ENCODE measurements at places on chromosomes 4 and X.

DNA sequence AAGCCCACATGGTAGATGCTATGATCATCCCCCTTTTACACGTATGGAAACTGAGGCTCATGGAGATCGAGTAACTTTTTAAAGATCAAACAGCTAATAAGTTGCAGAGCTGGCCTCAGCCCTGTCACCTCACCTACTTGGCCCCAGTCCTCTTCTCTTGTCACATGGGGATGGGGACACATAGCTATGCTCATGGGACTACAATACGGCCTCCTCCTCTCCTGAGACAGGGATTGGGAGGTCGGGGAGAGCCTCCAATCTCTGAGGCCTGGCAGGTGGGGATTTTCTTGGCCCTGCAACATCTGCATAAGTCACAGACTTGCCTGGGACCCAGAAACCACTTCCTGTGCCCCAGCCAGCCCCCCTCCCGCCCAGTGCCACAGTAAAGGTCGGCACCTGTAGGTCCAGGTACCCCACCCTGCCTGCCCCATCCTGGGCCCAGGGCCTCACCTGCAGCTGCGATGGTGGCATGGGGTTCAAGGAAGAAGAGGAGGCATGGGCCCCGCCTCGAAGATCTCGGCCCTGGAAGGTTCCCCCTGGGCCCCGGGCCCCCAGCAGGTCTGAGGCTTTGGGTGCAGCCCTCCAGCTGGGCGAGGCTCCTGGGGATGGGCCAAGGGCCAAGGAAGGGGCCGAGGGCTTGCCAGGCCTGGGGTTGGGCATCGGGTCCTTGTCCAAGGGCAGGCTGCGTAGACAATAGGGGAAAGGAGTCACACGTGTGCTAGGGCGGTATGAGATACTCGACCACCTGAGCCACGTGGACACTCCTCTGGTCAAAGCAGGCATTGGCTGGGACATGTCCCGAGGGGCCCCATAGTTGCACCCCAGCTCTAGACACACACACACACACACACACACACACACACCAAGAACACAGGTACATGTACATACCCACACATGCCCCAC is 6.4 kb downstream of the FOXP3 start:
- no peak for DNase-seq

DNA sequence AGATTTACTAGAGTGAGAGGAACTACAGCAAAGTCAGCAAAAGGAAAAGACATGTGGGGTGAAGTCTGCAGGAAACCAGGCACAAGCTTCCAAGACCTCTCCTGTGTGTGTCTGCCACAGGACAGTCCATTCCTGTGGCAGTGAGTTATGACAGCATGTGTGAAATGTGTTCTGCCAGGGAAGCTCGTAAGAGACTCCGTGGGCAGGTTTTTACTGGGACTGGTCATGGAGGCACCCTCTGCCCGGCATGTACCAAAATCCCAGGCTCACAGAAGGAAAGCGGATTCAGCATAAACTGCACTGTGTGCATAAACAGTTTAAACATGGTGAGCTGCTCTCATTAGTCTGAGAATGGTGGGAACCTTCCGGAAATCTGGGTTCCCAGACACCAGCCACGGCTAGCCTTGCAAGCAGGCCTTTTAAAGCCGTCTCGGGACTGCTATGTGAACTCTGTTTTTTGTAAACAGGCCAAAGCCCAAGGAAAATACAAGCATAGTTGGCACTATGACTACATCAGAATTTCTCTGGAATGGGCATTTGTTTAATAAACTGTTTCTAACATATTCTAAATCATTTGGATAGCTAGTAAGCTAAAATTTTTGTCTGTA is 288.5 kb downstream of the TENM3 start:
- no peak for DNase-seq

DNA sequence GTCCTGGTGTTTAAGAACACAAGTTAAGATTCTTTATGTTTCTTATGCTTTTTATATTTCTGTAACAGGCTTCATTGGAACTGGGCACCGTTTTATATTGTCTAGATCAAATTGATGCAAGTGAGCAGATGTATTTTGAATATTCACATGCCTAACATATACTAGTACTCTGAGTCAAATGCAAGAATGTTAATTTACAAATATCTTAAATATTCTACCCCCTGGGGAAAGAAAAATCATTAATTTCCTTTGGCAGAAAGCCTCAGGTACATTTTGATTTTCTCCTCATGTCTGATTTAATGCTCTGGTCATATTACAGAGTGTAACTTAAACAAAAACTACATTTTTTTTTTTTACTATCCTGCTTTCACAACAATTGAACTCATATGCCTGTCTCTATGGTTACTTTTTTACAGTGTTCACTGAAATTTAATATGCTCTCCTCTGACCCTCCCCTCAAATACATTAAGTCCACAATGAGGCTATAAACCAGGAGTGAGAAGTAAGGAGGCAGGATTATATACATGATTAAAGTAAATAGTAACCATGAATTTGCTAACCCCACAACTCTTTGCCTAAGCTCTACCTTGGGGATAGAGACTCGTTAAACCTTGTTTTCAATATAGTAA is 2.4 kb upstream of the NSUN7 start:
- peak; percentile 52 for DNase-seq

- DNase-seq = no peak
Measured at GRCh38 chr4:24884902-24885301, 27.9 kb downstream of the CCDC149 start.

DNA sequence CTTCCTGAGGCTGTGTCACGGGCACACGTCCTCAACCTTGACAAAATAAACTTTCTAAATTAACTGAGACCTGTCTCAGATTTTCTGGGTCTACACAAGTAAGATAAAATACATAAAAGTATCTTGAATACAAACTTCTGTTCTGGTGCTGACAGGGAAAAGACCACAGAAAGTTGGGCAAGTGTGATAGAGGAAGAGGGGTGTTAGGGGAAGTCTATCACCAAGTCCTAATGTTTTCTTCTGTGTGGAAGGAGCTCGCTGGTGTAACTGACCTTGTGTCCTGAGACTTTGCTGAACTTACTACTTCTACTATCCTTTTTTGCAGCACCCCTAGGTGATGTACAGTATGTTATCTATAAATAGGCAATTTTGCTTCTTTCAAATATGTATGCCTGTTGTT is 97.0 kb upstream of the STIM2 start:
- DNase-seq = no peak

GRCh38 chrX:1084689-1085088 is 127.8 kb downstream of the CRLF2 start:
- DNase-seq = no peak

- DNase-seq = no peak
Measured at GRCh38 chr4:39043861-39044363, 11.7 kb upstream of the TMEM156 start.

DNA sequence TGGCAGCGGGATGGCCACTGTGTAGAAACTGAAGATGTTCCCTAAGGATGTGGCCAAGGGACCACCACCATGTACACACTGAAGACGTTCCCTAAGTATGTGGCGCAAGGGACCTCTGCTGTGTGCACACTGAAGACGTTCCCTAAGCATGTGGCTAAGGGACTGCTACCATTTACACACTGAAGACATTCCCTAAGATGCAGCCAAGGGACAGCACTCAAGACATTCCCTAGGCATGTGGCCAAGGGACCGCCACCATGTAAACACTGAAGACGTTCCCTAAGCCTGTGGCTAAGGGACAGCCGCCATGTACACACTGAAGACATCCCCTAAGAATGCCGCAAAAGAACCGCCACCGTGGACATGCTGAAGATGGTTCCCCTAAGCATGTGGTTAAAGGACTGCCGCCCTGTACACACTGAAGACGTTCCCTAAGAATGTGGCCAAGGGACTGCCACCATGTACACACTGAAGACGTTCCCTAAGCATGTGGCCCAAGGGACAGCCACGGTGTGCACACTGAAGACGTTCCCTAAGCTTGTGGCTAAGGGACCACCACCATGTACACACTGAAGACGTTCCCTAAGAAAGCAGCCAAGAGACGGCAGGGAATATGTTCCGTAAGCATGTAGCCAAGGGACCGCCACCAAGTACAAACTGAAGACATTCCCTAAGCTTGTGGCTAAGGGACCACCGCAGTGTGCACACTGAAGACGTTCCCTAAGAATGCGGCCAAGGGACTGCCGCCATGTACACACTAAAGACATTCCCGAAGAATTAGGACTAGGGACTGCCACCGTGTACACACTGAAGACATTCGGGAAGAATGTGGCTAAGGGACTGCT is 43.3 kb downstream of the DHRSX start:
- DNase-seq = no peak

- no peak for DNase-seq
Measured at GRCh38 chr4:1010395-1011021, 918 bp upstream of the FGFRL1 start.

DNA sequence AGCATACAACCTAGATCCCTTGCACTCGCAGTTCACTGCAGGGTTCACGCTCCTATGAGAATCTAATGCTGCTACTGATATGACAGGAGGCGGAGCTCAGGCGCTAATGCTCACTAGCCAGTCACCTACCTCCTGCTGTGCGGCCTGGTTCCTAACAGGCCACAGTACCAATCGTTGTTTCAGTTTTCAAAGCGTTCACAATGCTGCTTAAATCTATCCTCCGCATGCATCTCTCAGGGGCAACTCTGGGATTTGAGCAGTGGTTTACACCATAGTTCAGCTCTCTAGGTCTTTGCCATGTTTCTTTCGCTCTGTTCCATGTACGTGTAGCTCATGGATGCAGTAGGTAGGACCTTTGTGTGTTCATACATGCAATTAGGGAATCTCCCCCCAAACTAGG is 47.2 kb downstream of the CLOCK start:
- no peak for DNase-seq

DNA sequence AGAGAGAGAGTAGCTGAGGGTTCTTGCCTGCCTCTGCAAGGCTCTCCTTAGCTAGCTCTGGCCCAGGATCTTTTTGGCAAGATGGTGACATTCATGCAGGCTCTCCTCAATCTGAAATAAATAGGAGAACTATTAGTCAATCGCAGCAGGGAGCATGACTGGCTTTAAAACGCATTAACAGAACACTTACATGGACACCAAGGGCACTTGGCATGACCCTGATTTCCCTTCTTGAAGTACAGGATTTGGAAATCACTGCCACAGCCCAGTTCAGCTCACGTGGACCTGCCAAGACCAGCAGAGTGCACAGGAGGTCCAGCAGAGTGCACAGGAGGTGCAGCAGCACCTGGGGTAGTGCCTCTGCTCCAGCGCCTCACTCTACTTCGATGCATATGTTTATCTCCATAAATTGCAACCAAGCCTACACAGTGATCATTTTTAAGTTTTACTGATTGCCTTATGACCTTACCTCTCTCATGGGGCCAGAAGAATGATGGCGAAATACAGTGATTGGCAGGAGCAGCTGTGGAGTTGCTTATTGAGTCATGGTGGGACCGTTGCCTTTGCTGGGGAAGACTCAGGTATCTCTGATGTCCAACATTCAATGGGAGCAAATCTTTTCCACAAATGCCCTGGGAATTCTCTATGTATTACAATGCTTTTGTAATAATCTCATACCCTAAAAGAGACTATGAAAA is 122.4 kb downstream of the SYNPO2 start:
- no peak for DNase-seq

GRCh38 chr4:8324640-8325239 is 55.2 kb downstream of the HTRA3 start:
- DNase-seq = no peak

DNA sequence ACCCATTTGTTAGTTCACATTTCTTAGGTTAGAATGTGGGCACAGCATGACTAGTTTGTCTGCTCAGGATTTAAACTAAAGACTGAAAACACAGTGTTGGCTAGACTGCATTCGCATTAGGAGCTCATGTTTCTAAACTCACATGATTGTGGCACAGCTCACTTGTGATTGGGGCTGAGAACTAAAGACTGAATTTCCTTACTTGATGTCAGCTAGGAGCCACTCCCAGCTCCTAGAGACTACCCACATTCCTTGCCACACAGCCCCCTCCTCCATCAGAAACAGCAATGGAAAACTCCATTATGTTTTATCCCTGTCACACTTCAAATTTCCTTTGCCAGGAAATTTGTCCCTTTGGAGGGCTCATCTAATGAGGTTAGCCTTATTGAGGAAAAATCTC is 170.2 kb upstream of the NUDT6 start:
- DNase-seq = no peak

DNA sequence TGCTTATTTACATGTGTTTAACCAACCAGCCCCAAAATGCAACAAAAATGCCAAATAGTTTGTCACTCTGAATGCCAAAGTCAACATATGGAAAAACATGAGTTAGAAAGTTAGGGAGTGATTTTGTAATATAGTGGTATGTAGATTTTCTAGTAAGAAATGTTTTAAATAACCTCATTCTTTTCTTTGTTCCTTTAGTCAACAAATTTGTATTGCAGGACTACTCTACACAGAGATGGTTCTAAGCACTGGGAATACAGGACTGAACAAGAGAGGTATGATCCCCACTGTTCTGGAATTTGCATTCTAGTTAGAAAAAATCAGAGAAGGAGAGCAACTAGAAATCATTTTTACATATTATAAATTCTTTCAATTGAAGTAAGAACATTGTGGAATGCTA is 218.8 kb upstream of the ANXA10 start:
- DNase-seq = no peak

DNA sequence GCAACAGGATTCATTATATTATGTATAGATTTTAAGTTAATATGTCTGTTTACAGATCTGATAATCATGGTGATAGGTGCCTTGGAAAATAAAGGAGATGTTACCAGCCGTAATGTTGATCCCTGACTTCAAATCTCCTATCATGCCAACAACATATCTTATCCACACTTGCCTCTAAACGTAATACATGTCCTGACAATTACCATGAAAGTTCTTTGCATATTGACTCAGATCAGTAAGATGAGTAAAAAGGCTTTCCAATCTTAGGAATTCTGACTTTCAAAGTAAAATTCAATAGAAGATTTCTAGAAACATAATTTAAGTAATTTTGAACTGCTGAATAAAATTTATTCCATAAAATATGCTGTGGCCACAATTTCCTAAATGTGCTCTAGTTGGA is 513.3 kb downstream of the ANKRD50 start:
- no peak for DNase-seq

- DNase-seq = no peak
Measured at GRCh38 chrX:103726477-103726876, 15.8 kb downstream of the TMEM31 start.

DNA sequence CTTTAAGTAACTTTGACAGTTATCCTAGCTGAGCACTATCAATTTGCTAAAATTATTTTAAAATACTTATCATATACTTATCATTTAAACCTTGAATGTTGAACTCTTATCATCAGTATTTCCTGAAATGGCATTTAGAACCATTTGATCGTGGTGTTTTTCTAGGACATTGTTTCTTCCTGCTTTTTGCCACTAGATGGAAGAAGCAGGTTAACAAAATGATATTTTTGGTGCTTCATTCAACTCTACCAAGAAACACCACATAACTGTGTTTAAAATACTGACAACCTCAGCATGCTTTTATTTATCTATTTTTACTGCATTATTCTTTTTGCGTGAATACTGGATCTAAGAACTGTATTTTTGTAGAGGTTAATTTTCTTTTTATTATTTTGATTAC is 44.6 kb downstream of the C4orf33 start:
- peak; percentile 1 for DNase-seq

All from NCI-H1092 treated with DMSO at 0.1 percent for 48 hours (cell line).